ENCODE measurements at places on chromosomes 2 and 18. TPM values are rescaled to one million over a fixed set of nuclear protein-coding genes. Genes with fewer than 3 reads are reported as not detected.
A peak's percentile ranks its signal among the peaks of the same experiment; 100 is the strongest.

EVA1A gene
- total RNA-seq, result 0.77 TPM

OR6B2 gene
- not detected for total RNA-seq

SLC23A3 gene
- 13.8 TPM for total RNA-seq

VIL1 gene
- 545 TPM for total RNA-seq

USP40 gene
- total RNA-seq, result 22.1 TPM

RAPGEF4 gene
- total RNA-seq, result 1.3 TPM

FAM117B gene
- 20.1 TPM for total RNA-seq

SUCLG1 gene
- 253 TPM for total RNA-seq

KDSR gene
- 32.8 TPM for total RNA-seq

DHRS9 gene
- total RNA-seq, result 102 TPM

ATP6V1B1 gene
- not detected for total RNA-seq

TMEM247 gene
- not detected for total RNA-seq

PRKAG3 gene
- not detected for total RNA-seq

TANC1 gene
- 32.7 TPM for total RNA-seq

PPP1R1C gene
- not detected for total RNA-seq

RAB27B gene
- total RNA-seq, result 12.5 TPM

GRCh38 chr2:35409762-35410161 lies 945.8 kb upstream of the CRIM1 start:
- DNase-seq, result no peak

DNA sequence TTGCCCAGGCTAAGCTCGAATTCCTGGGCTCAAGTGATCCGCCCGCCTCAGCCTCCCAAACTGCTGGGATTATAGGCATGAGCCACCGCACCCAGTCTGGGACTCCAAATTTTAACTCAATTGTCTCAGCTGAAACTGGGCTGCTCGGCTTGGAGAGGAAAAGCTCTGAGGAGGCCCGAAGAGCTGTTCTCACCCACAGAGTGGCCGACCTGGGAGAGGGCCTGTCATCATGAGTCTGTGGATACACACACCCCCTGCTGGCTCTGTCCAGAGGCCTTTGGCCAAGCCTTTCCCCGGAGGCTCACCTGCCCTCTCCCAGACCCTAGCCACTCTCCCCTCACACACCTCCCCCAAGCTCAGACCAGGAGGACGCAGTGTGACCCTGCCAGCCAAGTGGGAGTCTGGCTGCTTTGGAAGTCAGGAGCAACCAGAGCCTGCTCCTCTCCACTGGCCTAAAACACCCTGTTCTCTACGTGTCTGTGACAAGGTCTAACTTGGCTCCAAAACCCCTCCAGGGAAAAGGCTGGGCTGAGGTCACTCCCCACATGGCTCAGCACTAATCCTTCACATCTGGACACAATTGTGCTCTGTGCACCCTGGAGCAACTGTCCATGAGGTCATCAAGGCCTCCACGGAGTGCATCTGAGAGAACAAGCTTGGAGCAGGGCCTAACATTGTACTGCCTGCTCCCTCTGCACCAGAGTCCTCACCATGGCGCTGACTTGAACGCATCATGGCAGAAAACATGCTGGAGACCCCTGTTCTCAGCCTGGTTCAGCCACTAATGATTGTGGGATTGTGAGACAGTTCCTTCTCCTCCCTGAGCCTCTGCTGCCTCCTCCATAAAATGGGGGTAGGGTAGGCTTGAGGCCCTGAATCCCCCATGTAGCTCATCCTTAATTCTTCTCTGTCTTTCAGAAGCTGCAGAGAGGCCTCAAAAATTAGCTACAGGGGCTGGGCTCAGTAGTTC lies 49.9 kb upstream of the RAB6C start:
- DNase-seq, result no peak

DNA sequence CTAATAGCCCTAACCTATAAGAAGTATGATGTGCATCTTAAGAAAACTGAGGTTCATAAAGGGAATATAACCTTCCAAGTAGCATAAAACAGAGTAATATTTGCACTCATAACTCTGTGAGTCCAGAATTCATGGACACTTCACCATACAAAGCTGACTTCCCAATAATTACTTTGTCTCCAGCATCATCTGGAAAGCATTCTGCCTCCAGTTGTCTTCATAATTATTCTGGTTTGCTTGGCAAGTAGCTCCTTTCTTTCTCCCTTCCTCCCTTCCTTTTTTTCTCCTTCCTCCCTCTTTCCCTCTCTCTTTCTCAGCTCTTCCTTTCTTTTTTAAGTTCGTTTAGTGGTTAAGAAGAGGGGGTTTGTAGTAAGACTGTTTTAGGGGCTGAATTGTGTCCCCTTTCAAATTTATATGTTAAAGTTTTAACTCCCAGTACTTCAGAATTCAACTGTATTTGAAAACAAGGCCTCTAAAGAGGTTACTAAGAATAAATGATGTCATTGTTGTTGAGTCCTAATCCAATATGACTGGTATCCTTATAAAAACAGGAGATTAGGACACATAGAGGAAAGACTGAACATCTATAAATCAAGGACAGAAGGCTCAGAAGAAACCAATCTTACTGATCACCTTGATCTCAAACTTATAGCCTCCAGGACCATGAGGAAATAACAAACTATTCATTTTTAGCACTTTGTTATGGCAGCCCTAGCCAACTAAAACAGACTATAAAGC lies 28.9 kb downstream of the TFPI start:
- no peak for DNase-seq

GRCh38 chr18:25175558-25176517 lies 176.1 kb downstream of the ZNF521 start:
- no peak for DNase-seq

- no peak for DNase-seq
Observed at GRCh38 chr2:62511636-62512035, 5.6 kb upstream of the TMEM17 start.

- DNase-seq, result no peak
Observed at GRCh38 chr2:54482715-54483114, 26.6 kb downstream of the SPTBN1 start.

DNA sequence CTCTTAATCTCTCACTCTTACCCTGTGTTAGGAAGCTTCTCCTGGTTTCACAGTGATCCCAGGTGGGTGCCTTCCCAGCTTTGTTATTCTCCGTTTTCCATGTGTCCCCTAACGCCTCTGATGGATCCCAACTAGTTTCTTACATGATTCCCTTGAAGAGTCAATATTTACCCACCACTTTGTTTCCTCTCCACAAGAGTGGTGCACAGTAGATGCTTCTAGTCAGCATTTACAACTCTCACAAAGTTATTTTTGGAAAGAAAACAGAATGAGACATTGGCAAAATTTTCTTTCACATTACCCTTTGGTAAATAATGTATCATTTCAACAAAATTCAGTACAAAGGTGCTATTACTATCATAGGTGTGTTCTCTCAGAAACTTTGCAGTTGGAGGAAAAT lies 1611.1 kb upstream of the ZEB2 start:
- DNase-seq, result no peak

DNA sequence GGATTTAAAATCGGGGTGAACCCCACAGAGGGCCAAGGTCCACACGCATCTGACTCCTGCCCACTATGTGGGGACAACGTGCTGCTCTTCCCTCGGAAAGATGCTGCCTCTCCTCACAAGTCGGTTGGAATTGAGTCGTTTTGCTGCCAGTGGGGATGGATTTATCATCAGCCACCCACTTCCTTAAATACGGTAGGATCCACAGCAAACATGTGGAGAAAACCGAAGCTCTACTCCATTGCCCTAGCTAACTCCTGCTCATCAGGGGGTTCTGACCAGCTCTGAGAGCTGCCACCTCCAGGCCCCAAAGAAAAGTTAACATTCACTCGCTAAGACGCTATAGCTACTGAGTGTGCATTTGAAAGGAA lies 80.9 kb downstream of the CHRNA1 start:
- DNase-seq, result no peak

- DNase-seq, result no peak
Observed at GRCh38 chr2:61157371-61158003, 4.5 kb upstream of the C2orf74 start.

DNA sequence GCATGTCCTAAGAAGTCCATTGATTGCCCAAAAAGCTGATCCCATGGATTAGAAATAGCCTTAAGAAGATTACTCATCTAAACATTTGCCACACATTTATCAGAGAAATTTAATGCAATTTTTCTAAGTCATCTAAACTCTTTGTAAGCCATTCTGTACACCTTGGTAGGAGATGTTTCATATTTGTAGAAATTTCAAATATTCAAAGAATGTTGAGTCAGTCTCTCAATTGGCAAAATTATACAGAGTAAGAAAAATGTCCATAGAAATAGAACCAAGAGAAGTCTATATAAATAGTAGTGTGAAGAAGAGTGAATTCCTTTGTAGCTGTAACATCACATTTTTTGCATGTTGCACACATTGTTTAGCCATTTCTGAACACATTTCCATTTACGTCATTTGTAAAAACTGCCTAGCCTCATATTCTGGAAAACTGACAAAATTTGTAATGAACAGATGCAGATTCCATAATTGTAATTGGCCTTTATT lies 128.6 kb downstream of the MSTN start:
- no peak for DNase-seq

- DNase-seq, result peak; percentile 41
Observed at GRCh38 chr2:117785740-117786139, 28.8 kb upstream of the DDX18 start.

- DNase-seq, result no peak
Observed at GRCh38 chr2:167103028-167103756, 214.9 kb downstream of the XIRP2 start.

DNA sequence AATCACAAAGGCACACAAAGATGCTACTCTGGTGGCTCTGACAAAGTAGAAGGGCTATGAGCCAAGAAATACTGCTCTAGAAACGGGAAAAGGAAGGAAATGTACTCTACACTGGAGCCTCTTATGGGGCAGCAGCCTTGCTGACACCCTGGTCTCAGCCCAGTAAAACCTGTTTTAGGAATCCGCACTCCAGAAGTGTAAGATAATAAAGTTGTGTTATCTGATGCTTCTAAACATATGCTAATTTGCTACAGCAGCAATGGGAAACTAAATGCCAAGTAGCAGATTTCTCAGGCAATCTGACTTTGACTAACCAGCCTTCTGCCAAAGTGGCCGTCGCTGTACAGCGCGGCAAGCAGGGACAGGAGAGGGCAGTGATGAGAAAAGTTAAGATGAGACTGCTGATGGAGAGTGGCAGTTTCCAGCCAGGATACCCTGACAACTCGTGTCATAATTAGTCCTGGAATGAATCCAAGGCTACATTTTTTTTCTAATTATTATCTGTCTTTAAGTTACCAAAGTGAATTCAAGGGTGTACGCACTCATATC lies 99.0 kb downstream of the NETO1 start:
- no peak for DNase-seq

DNA sequence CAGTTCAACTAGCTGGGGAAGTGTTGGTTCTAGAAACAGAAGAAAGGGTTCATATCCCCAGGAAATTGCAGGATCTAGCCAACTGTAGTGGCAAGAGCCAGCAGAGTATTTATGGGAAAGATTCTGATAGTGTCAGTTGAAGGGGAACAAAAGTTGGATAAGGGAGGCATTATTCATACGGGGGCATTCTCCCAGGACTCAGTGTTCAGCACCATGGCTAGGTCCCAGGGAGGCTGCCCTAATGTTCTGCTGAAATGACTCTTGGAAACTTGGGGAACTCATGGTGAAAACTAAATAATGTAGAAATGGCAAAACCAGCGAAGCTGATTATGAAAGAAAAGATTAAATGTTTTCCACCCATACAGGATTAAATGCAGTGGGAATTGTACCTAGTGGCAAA lies 543.7 kb downstream of the TRIB2 start:
- DNase-seq, result no peak

DNA sequence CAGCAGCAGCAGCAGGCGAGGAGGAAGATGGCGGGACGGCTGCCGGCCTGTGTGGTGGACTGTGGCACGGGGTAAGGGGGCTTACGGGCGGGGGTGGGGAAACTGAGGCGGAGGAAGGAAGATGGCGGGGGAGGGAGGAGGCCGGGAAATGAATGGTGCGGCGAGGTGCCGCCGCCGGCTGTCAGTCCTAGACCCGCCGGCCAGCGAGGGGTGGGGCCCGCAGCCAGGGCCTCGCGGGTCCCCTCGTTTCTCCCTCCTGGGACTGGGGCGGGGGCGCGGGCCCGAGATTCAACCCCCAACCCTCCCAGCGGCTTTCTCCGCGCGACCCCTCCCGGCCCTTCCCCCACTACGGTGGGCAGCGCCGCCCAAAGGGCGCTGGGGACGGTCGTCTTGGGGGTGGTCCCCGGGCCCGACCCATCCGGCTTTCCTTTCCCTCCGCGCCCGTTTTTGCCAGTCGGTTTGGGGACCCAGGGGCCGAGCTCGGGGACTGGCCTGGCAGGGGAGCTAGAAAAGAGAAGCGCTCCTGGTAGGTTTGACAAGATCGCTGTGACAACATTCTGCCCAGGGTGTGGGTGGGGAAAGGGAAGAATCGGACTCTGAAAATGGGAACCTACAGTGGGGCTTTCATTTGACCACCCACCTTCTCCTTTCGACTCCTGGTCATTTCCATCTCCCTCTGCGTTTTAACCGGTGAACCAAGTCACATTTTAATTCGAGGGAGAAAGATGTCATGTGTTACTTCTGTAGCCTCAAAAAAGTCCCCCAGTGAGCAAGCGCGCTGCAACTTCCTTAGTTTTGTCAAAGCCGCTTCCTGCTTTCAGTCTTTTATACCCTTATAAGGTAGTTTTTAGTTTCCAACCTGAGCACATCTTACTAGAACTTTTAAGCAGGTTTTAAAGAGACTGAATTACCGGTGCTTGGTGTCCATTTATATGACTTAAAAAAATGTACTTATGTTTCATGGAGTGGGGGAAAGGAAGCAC lies 655 bp downstream of the ACTR3 start:
- DNase-seq, result peak; percentile 85

DNA sequence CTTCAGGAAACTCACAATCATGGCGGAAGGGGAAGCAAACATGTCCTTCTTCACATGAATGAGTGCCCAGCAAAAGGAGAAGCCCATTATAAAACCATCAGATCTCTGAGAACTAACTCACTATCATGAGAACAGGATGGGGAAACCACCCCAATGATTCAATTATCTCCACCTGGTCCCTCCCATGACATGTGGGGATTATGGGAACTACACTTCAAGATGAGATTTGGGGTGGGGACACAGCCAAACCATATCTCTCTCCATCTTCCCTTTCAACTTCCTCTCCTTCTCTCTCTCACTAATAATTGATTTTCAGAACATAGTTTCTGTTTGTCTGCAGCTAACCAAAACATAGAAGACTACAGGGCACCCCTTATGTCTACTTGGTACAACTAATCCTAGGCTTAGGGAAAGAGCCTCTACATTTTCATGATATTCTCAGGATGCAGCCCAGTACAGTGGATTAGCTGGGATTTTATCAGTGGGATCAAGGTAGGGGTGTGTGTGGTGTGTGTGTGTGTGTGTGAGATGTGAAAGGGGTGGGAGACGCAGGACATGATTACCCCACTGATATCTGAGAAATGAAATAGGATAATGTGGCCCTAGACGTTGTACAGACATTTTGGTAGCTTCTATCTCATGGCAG lies 2.8 kb upstream of the ATF2 start:
- DNase-seq, result no peak

- no peak for DNase-seq
Observed at GRCh38 chr2:240819126-240819857, 727 bp downstream of the KIF1A start.

DNA sequence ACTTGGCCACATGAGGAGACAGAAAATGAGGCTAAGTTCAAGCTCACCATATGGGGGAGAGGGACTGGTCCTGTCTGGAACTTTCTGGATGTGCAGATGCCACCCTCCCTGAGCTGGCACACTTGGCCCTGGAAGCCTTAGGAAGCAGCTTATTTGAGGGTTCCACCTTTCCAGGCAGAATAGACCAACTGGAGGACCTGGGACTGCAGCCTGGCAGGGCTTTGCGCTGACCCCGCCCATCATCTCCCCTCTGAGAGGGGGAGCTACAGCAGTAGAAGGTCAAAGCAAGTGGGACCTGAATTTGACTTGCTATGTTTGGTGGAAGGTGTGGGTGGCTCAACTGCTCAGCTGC lies 39.5 kb downstream of the TMEM17 start:
- no peak for DNase-seq

GRCh38 chr18:13036622-13037320 lies 45.6 kb downstream of the CEP192 start:
- DNase-seq, result no peak

Data from colonic mucosa (tissue), 4 donors.